ENCODE measurements at places on chromosomes 13 and 19. TPM values are rescaled to one million over a fixed set of nuclear protein-coding genes. Genes with fewer than 3 reads are reported as not detected.
A peak's percentile ranks its signal among the peaks of the same experiment; 100 is the strongest.

DNA sequence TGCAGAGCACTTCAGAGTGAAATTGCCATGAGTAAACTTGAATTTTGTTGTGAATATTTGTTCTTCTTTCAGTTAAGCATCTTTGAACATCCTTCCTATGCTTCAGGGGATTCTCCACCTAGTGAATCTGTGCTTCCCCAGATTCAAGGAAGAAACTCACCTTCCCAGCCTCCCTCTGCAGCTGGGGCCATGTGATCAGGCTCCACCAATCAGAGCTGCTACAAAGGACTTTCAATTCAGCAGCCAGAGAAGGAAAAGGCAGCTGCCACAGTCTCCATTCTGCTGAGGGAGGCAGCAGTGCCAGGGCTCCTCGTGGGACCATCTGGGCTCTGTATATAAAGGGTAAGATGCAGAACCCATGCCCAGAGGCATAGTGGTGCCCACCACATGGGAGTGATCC, 89.7 kb upstream of the SIAH3 start:
- DNase-seq = no peak

PTPRS gene
- total RNA-seq = 0.39 TPM

DNA sequence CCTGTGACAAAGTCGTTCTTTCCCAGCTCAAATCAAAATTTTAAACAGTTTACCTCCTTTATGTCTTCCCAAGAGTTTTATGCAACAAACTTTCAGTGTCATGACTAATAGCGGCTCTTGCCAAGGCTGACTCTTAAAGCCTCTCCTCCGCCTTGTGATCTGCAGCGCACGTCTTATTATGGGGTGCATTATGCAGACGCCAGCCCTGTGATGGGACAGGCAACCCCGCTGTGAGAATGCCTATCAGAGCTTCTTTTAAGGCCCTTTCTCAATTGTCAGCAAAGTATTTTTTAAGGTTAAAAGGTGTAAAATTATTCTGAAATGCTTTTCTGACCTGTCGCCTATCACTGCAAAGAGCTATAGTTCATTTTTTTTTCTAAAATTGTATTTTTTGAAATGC, 152.8 kb downstream of the SOX1 start:
- DNase-seq = no peak

CEACAM16 gene
- not detected for total RNA-seq

DNA sequence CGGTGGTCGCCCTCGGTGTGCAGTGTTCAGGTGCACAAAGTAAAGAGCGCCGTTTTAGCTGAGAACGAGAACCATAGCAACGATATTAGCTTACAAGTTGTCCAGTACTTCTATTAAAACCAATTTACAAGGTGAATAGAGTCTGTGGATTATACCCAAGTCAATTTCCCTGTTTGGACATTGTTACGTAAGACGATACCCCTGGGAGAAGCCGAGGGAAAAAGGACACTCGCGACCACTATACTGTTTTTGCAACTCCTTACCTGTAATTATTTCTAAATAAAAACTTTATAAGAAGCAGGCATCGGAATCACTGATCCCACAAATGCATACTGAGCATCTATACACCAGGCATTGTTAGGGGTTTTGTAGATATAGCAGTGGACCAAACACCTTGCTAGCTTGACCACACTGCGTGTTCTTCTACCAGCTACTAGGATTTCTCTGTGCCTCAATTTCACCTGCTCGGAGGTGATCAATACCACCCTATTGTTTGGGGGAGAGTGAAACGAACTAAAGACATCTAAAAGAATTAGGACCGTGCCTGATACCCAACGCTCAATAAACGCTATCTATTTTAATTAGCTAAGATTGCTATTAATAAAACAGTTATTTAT, 488 bp upstream of the EEF2 start:
- no peak for DNase-seq

DNA sequence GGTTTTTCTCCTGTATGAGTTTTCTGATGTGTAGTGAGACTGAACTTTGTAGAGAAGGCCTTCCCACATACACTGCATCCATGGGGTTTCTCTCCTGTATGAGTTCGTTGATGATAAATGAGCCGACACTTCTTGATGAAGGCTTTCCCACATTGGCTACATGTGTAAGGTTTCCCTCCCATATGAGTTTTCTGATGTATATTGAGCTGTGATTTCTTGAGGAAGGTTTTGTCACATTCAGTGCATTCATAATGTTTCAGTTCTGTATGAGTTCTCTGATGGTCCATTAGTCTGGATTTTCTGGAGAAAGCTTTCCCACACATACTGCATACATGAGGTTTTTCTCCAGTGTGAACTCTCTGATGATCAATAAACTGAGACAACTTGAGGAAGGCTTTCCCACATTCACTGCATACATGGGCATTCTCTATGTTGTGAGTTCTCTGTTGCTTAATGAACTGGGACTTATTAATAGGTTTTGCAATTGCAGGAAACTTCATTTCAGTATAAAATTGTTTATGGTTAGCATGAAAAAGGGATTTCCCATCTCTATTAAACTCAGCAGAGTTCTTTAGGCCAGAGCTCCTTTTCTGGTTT, 7.5 kb upstream of the ZNF350 start:
- DNase-seq = no peak

DNA sequence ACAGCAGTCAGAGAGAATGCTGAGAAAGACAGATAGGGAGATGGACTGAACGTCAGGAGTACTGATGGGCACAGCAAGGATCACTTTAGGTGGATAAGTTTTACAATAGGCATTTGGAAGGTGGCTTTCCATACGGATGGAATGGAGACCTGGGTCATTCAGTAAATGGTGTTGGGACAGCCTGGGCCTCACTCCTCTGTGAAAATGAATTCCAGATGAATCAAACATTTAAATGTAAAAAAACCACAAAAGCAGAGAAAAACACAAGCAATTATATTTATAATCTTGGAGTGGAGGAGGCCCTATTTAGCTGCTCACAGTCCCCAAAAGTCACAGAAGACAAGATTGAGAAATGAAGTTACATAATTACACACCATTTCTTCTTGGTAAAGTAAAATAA, 4.7 kb downstream of the IL17D start:
- no peak for DNase-seq

GRCh38 chr13:49641801-49642291, 13.5 kb downstream of the ARL11 start:
- no peak for DNase-seq

DNA sequence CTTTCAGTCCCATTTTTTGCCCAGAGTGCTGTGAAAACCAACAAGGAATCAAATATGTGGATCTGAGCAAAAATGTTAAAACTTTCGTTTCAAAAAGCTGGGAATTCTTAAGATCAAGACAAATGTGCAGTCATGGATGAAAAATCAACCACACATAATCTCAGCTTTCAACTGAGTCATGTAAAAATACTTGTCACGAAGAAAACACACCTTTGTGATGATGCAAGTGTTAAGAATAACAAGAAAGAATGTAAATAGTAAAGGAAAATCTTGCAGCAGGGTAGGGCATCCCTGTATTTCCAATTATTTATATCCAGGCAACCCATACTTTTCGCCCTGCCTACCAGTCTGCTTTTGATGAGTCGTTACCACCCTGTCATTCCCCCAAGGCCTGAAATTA, 27.4 kb upstream of the DCLK1 start:
- DNase-seq = no peak

SULT2B1 gene
- not detected for total RNA-seq

SOX1 gene
- not detected for total RNA-seq

DNA sequence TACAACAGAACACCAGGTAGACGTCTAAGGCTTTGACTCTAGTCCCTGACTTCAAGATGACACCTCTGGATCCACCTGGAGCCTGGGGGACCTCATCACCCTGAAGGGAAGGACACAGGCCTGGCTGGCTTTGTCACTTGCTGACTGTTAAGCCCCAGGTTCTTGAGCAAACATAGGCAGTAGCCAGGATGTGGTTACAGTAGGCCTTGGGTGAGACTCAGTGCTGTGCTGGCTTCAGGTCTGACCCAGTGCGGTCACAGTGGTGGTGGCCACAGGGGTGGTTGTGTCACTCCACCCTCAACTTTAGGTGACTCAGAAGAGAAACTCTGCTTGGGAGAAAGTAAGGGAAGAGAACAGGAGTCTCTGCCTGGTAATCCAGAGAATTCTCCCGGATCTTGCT, 497.8 kb downstream of the UQCRFS1 start:
- no peak for DNase-seq

ZIC5 gene
- total RNA-seq = not detected

MEIOSIN gene
- total RNA-seq = not detected

DNA sequence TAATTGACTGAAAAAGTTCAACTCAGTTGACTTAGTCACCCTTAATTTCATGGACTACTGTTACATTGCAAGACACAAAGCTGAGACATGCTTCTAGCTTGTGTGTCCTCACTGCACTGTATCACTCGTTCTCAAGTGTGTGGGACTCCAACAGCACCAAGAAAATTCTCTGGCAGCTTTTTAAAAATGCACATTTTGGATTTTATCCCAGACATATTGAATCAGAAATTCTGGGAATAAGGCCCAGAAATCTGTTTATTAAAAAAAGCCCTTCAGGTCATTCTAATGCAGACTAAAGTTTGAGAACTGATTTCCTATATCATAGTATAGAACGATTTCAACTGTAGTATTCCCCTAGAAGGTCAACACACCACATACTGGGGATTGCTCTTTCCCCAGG, 1485.3 kb downstream of the PCDH9 start:
- no peak for DNase-seq

DNA sequence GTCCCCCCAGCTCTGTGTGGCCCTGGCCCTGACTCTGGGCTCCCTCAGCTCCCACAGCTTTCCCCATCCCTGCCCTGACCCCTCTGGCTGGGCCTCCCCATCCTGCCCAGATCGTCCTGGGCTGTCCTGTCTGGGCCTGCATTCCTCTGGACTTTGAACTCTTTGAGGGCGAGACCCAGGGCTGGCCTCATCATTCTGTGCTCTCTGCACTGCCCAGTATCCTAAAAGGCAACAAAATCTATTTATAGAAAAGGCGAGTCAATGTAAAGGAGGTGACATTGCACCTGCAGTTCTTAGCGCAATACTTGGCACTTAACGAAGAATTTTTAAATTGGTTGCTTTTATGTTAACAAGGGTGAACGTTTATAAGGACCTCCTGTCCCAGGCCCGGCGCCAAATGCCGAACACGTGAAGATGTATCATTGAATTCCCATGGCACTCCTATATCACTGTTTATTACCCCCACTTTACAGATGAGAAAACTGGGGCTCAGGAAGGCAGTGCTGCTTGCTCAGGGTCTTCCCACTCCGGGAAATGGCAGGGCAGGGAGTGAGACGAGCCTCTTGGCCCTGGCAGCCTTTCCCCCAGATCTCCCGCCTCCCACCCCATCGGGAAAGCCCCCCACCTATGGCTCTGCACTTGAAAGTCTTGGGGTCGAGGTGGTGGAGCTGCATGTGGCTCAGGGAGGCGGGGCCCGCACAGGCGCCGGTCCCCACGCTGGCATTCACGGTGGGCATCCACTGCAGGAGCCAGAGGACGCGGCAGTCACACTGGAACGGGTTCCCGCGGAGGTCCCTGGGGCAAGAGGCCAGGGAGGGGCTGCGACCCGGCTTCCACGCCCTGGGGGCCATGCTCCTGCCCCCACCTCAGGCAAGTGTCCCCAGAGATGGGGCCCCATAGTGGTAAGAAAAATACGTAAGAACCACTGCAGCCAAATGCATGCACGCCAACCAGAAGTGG, 3.8 kb downstream of the LGI4 start:
- no peak for DNase-seq

DNA sequence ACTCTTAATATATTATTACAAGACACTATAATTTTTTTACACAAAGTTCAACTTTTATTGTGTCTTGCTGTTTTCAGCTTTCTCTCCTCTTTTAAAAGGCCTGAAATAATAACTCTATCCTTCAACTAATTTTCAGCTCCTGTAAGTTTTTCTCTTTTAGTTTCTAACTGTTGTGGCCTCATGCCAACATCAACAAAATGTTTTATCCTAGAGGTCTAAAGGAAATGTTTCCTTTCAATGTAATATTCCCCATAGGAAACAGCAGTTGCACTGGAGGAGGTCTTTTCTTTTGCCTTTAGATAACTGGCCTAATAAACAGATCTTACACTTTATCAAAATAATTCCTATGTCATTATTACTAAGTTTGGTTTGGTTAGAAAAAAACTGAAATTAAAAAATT, 8.5 kb upstream of the ZNF616 start:
- no peak for DNase-seq

- DNase-seq = peak; percentile 63
These were observed 39.6 kb downstream of the SHISA2 start for GRCh38 chr13:26011996-26012821.

DNA sequence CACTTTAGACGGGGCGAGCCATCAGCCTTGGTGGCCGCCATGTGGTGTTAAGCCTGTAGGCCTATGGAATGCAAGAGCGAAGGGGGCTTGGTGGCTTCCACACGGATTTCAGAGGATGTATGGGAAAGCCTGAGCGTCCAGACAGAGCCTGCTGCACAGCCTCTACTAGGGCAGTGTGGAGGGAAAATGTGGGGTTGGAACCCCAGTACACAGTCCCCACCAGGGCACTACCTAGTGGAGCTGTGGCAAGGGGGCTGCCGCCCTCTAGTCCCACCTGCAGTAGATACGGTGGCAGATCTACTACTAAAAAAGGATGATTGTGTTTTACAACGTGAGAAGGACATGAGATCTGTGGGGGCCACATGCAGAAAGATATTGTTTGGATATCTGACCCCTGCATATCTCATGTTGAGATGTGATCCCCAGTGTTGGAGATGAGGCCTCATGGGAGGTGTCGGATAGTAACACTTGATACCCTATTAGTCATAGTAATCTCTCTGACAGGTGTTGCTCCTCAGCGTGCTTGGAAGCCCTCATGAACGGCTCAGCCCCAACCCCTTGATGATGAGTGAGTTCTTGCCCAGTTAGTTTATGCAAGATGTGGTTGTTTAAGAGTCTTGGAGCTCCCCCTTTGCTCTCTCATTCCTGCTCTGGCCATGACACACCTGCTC, 45.6 kb downstream of the LHFPL6 start:
- no peak for DNase-seq

DNA sequence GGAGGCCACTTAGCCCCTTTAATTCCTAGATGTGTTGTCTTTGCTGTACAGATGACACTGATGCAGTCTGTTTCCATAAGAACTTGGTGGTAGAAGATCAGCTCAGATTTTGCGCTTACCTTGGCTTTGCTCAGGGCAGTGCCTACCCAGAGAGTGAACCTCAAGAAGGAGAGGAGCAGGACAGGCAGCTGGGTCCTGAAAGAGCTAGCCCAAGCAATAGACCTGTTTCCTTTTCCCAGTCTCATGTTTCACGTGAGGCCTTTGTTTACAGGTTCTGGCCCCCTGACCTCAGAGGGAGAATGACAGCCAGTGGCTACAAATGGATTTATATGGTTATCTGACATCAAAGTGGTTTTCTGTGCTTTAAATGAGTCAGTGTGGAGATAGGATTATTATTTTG, 40.1 kb downstream of the METTL21C start:
- DNase-seq = no peak

PLEKHA4 gene
- total RNA-seq = 10.5 TPM

All from activated CD4-positive, alpha-beta memory T cell treated with anti-CD3 and anti-CD28 coated beads for 36 hours (primary cell).